Esophagus squamous epithelium (tissue), 5 donors: ENCODE measurements at places on chromosomes 2 and 18. TPM values are rescaled to one million over a fixed set of nuclear protein-coding genes. Genes with fewer than 3 reads are reported as not detected.

DNA sequence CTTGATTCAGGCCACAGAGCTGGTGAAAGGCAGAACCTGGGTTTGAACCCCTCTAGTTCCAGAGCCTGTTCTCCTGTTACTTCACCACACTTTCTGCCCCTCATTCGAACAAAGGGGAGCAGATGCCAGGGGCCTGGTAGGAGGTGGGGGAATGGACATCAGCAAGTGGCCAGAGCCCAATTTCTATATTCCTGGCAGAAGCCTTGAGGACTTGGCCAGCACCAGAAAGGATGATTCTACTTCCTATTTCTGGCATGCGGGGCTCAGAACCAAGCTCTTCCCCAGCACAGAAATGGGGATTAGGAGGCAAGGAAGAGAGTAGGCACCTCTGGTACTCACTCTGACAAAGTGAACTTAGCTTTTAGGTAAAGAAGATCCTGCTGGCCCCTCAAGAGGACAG is 49.3 kb downstream of the ADD2 start:
- DNase-seq: no peak

DNA sequence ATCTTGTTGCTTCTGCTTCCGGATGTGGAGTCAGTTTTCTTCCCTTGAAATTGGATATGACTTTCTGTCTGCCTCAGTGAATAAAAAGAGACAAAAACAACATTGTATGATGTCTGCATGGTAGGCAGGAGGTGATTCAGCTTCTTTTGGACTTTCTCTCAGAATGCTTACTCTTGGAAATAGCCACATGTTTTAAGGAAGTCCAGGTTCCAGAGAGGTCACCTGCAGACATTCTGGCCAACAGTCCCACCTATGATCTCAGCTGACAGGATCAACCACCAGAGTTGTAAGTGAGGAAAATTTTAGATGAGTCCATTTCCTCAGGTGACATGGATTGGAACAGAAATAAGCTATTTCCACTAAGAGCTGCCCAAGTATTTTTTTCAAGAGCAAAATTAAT is 508.7 kb upstream of the FAM98A start:
- no peak for DNase-seq

Gene CCDC88A
- 5.5 TPM for total RNA-seq

Gene RBBP8
- 43.1 TPM for total RNA-seq
